NCI-H510A (cell line): ENCODE measurements at places on chromosomes 11 and 22.
A peak's percentile ranks its signal among the peaks of the same experiment; 100 is the strongest.

DNA sequence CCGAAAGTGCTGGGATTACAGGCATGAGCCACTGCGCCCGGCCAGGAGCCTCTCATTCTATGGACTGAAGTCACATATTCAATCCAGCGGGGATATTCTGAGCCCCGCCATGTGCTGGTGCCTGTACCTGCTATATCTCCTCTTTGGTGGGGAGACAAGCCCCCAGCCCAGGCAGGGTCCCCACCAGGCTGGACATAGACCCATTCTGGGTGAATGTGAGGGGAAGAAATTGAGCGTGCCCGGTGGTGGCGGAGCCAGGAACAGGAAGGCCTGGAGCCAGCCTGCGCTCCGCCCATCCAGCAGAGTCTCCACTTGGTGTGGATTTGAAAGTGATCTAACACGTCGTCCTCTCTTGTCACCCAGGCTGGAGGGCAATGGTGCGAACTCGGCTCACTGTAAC lies 38.0 kb upstream of the CSNK1E start:
- DNase-seq, result no peak

GRCh38 chr22:18154821-18155390 lies 4.9 kb downstream of the USP18 start:
- DNase-seq, result no peak

- no peak for DNase-seq
Observed at GRCh38 chr11:21177379-21177778, 508.0 kb downstream of the NELL1 start.

- no peak for DNase-seq
Observed at GRCh38 chr11:77316733-77317342, 15.4 kb upstream of the GDPD4 start.

- DNase-seq, result no peak
Observed at GRCh38 chr22:50641696-50642607, 14.0 kb upstream of the ARSA start.

DNA sequence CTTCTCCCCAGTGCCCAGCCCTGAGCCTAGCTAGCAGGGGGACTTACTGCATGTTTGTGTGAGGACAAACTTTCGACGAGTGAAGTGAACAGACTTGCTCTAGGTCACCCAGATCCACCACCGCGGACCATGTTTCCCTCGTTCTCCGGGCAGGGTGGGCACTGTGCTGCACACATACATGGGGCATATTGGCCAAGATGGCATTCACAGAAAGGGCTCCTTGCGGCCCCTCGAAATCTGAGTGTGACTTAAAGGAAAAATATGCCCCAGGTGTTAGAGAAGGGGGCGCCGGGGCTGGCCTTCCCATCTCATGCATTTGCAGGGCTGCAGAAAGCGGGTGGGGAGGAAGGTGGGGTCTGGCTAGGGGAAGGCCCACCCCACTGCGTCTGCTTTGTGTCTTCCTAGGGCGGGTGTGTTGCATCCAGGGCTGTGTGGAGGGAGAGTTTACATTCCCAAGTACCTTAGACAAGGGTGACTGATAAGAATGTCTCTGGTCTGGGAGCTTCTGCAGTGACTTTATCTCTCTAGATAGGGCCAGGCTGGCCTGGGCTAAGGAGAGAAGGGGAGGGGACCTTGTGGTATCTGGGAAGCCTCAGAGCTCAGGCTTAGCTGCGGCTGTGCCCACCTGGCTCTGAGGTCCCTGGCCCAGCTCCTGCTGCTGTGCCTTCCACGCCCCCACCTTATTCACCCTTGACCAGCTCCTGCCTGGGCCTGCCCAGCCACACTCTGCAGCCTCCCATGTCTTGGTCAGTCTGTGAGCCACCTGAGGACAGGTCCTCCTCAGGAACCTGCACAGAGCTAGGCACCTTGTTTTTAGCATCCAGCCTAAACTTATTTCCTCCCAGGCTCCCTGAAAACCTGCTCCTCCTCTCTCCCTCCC lies 45.8 kb downstream of the LRRC32 start:
- DNase-seq, result no peak

DNA sequence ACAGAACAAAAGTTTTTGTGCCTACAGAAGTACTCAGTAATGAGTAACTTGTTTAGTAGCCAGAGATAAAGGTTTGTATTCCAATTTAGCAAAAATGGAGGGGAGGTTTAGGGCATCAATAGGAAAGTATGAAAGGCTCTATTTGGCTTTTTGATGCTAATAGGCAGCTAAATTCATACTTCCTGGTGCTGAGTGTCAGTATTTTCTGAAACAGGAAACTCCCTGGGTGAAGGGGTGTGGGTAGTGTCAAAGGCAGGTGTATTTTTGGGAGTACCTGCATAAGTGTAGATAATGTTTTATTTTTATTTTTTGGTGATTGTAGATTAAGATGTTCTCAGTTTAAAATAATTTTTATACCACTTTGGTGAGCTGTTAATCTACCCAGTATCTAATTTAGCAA lies 29.3 kb upstream of the MMP7 start:
- DNase-seq, result no peak

- DNase-seq, result no peak
Observed at GRCh38 chr11:34495239-34495723, 18.3 kb downstream of the ELF5 start.

DNA sequence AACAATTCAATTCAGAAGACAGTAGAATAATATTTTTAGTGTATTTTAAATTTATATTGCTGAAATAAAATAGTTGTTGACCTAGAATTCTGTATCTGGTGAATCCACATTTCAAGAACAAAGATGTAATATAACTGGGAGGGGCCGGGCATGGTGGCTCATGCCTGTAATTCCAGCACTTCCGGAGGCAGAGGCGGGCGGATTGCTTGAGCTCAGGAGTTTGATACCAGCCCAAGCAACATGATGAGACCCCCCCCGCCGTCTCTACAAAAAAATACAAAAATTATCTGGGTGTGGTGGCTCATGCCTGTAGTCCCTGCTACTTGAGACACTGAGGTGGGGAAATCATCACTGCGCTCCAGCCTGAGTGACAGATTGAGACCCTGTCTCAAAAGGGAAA lies 72.6 kb downstream of the CD82 start:
- DNase-seq, result no peak

GRCh38 chr22:33969045-33969444 lies 48.8 kb upstream of the LARGE1 start:
- no peak for DNase-seq

- no peak for DNase-seq
Observed at GRCh38 chr11:110123003-110123402, 29.8 kb downstream of the ZC3H12C start.

DNA sequence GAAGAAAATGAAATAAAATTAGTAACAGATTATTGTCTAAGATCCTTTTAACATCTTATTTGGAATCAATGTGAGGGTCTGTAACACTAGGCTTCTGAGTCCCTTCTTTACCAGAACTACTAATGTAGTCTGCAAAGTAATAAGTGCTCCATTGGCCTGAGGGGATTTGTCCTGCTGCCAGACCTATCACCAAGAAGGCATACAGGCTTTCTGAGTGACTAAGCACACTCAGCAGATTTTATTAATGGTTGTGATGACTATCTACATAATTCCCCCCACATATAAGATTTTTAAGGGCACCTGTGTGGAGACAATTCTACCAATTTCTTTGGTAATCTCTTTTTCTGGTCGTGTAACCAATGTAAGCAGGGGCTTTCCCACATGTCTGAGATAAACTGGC lies 365.0 kb upstream of the FAT3 start:
- DNase-seq, result no peak

- DNase-seq, result no peak
Observed at GRCh38 chr22:22855617-22856308, 31.9 kb upstream of the IGLL5 start.

DNA sequence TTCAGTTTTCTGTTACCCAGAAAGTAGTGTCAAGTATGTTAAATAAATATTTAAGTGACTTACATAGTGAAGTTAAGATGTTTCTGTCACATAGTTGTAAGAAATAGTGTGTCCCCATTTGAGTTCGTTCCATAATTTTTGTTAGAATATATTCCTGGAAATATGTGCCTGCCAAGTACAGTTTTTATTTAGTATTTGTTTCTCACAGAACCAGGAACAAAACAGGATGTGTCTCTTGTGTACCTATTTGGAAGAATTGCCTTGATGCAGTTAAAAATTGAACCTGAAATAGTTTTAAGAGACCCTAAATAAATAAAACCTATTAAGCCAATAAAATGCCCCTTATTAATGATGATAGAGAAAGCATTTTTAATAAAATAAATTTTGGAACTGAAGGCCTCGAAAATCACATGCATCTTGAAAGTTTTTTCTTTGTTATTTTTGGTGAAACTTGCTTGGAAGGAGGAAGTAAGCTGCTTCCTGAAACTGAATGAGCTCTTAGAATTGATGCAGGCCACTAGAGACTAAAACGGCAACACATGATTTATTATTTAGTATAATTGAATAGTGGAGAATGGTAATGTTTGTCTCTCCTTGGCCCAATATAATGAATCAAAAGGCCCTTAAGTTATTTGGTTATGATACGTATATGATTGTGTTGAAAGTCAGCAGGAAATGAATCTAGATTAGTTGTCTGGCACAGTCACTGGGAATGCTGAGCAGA lies 55.9 kb downstream of the SWAP70 start:
- DNase-seq, result no peak

- peak; percentile 42 for DNase-seq
Observed at GRCh38 chr22:21102659-21103267, 57.0 kb downstream of the LRRC74B start.

DNA sequence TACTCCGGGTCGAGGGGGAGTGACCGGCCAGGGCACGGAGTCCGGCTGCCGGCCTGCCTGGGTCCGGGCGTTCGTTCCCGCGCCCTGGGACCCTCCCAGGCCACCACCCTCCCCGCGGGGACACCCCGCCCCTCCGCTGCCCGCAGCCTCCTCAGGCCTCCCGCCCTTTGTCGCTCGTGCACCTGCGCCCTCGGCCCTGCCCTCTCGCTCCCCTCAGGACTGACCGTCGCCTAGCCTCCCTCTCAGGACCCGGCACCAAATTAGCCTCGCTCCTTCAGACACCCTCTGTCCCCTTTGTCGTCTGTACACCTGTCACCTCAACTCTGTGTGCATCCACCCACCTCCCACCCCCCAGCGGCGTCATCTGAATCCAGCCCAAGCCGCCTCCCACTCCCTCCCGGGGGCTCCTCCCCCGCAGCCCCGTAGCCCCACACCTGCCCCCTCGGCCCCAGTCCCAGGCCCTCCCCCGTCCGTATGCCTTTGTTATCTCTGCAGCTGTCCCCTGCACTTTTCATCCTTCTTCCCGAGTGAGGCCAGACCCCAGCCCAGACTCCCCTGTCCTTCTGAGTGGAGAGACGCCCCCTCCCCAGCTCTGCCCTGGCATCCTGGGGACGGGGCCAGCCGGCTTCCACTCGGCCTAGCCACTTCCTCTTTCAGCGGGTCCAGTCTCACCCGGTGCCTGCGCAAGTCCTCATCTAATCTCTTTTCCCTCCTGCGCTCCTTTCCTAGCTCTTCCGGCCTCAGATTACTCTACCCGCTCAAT lies 643 bp downstream of the TIGD3 start:
- DNase-seq, result peak; percentile 81

- no peak for DNase-seq
Observed at GRCh38 chr11:122359081-122359571, 243.1 kb upstream of the BLID start.

DNA sequence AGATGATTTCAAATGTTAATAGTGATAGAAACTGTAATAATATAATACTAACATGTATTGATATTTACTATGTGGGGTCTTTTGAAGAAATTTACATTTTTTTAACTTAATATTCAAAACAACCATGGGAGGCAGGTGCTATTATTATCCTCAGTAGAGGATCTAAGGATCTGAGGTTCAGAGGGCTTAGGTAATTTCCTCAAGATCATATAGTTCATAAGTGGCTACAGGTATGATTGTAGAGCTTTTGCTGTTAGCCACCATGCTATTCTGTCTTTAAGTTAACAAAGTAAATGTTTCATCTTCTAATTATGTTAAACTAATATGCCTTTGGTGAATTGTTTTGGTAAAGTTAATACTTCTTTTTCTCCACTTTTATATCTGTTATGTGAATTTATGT lies 83.6 kb downstream of the PDE3B start:
- no peak for DNase-seq

DNA sequence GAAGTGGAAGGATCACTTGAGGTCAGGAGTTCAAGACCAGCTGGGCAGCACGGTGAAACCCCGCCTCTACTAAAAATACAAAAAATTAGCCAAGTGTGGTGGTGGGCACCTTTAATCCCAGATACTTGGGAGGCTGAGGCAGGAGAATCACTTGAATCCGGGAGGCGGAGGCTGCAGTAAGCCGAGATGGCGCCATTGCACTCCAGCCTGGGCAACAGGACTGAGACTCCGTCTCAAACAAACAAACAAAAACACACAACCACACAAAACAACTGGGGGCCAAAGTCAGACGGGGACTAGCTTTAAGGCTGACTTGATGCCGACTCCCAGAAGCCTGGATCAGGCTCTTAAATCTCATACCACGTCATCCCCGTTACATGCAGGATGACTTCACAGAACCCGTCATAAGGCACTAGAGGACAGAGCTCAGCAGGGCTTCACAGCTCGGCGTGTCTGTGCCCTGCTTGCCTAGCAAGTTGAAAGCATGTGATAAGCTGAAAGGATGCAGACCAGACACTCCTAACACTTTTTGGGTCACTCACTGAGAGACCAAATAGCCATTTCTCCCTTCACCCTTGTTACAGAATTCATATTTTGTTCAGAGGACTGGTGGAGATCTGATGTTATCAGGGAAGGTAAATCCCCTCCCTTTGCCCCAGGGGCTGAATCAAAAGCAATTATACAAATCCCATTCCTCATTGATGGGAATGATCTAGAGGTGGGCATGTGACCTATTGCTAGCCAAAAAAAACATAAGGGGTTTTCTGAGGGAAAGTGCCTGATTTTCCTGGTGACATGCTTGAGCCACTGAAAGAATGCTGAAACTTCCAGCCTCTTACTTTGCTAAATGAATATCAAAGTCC lies 65.4 kb downstream of the GAB2 start:
- DNase-seq, result no peak

DNA sequence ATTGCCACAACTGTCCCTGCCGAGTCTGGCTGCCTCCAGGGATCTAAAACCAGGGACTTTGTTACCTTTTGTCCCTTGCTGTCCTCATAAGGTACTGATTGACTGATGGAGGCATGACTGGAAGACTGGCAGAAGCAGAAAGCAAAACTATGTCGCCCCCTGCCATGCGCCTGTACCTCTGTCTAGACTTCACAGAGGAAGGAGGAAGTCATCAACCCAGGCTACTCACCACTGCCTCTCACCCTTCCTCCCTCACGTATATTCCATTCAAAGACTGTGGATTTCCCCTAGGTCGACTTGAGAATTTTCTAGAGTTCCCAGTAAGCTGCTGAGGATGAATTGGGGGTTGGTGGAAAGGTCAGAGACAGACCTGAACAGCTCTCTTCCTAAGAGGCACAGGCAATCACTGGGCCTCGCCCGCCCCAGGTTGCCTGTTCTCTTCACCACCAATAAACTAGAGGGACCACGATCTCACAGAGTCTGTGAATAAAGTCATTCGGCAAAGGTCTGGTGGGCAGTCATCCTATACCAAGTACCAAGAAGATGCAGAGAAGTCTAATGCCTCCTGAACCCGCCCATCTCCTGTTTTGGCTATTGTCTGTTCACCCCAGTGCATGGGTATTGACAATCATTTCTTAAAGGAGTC lies 27.5 kb upstream of the CHST1 start:
- no peak for DNase-seq

DNA sequence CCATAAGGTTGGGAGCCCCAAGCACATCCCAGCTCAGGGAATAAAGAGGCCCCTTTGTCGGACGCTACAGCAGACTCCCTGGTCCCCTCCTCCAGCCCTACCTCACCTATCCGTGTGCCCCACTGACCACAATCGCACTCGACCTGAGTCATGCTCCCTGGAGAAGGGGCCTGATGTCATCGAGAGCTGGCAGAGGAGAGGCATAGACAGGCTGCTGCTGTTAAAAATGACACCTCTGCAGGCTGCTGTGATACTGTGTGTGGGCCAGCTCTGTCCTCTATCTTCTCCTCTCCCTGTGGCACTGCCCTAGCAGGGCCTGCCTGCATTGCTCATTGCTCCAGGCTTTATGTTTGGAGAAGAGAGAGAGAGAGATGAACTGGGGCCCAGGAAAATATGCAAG lies 123.4 kb upstream of the SYT13 start:
- DNase-seq, result peak; percentile 19
